ENCODE measurements at places on chromosomes 13 and 19.
A peak's percentile ranks its signal among the peaks of the same experiment; 100 is the strongest.

DNA sequence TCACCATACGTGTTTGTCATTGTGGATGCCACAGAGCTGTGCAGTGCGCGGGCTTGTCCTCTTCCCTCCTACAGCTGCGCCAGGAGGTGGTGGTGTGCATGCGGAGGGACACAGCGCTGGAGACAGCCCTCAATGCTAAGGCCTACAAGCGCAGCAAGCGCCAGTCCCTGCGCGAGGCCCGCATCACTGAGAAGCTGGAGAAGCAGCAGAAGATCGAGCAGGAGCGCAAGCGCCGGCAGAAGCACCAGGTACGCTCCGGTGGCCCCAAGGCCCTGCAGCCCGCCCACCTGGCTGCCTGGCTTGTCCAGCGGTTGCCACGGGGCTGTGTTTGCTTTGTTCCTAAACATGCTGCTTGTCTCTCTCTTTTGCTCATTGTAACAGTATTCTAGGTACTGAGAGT lies 30.2 kb downstream of the SMARCA4 start:
- no peak for DNase-seq

- no peak for DNase-seq
Observed at GRCh38 chr19:57473646-57474045, 3.7 kb downstream of the ZNF772 start.

- no peak for DNase-seq
Observed at GRCh38 chr13:98838776-98839175, 86.3 kb upstream of the SLC15A1 start.

DNA sequence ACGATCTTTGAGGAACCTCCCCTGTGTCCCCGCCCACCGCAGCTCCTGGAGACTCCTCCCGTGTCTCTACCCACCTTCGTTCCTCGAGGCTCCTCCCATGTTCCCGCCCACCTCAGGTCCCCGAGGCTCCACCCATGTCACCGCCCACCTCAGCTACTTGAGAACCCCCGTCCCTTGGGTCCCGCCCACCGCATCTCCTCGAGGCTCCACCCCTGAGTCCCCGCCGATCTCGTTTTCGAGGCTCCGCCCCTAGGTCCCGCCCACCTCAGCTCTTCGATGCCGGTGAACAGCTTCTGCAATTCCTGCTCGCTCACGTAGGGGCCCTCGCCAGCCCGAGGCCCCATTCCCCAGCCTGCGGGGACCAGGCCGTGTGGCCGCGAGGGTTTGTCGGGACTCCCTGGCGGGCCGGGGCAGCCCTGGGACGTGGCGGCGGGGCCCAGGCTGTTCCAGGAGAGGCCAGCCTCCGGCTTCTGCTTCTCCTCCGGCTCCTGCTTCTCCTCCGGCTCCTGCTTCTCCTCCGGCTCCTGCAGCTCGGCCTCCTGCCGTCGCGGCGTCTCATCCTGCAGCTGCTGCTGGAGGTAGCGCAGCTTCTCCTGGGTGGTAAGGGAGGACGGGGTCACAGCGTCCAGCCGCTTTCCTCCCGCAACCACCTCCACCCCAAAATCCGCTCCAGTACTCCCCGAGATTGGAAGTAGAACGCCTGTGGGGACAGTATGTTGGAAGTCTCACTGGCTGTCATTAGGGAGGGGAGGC lies 16.7 kb downstream of the TSKS start:
- no peak for DNase-seq

DNA sequence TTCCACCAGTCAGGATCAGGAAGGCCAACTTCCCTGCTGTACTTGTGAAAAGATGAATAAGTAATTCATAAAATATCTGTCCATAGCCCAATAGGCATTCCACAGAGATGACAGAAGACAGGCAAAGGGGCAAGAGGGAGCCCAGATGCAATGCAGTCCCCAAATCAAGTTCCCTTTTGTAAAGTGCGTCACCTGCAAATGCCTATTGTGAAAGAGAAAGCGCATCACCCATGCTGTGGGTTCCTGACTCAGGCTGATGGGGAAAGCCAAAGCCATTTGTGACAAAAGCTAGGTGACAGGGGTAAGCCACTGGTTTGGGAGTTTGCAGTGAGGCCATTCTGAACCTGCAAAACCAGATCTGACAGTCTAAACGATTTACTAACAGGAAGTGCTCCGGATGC lies 157.5 kb upstream of the ZNF536 start:
- DNase-seq, result peak; percentile 37

- DNase-seq, result no peak
Observed at GRCh38 chr19:46849610-46850009, 1.0 kb downstream of the AP2S1 start.

GRCh38 chr13:106530171-106530851 lies 5.2 kb downstream of the EFNB2 start:
- no peak for DNase-seq

GRCh38 chr19:57708641-57709361 lies at the start of gene ZNF154:
Gene ZNF154 (minus strand): TSS chr19:57709204. CDS start chr19:57708971, 233 bp downstream.
- DNase-seq, result peak; percentile 69

- peak; percentile 75 for DNase-seq
Observed at GRCh38 chr19:38975214-38975860, at the start of gene FBXO17. Gene FBXO17 (minus strand): TSS chr19:38975742. CDS start chr19:38950319, 25,423 bp downstream.

DNA sequence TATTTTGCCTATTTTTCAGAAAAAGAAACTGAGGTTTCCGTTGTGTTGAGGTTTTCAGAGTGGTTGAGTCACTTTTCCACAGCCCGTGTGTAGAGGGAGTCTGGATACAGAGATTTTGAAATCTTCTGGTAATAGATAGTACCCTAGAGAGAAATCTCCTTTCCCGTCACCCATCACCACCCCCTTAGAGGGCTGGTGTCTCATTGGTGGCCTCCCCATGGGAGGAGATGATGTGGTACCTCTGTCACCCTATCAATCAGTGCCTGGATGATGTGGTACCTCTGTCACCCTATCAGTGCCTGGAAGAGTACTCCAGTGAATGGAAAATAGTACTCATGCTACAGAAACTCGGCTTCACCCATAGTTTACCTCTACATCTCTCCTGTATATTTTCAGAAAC lies 42.2 kb upstream of the SERP2 start:
- DNase-seq, result no peak

DNA sequence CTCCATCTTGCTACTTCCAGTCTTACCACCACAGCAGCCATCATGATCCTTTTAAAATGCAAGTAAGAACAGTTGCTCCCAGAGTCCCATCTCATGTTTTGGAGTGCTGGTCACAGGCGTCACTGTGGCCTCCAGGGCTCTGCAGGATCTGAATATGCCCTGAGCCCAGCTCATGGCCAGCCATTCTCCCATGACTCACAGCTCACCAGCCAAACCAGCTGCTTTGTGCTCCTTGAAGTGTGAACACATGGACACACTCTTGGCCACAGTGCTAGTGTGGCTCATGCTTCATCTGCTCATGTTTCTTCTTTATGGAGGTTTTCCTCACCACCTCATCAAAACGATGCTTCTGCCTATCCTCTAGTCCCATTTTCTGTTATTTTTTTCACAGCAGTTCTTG lies 466.5 kb downstream of the UQCRFS1 start:
- DNase-seq, result no peak

- DNase-seq, result no peak
Observed at GRCh38 chr13:98206946-98207345, 29.9 kb upstream of the RNF113B start.

GRCh38 chr19:57465680-57466381 lies 8.9 kb upstream of the VN1R1 start:
- DNase-seq, result no peak

DNA sequence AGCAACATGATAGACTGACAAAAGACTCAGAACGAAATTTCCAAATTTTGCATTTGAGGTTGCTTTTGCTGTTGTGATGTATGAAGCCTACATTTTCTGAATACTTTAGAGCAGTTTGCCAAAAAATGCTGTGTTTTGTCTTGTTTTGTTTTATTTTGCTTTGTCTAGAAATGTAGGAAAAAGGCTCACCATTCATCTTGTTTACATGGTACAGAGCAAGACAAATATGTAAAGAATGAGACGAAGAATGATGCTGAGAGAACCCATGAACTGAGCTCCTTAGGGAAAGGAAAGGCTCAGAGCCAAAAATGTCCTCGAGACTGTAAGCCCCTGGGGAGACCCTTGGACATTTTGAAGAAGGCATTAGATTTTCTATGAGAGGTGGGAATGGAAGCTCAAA lies 6.8 kb upstream of the SPART start:
- DNase-seq, result no peak

GRCh38 chr19:31340042-31341025 lies 8.9 kb downstream of the TSHZ3 start:
- no peak for DNase-seq

DNA sequence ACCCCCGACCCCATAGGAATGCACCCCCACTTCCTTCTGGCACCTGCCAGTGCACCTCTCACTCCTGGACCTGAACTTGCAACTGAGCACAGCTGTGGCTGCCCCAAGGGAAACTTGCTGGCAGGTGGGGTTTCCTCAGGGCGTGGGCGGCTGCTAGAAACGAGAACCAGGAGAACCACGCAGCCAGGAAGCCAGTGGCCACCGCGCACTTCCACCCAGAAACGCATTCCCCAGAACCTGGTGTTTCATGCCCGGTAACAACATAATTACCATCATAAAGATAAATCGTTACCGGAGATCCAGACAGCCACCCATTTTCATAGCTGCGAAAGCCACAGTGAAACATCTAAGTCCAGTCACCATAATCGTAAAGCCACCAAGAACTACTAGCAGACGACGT lies 75.2 kb upstream of the C13orf46 start:
- no peak for DNase-seq

DNA sequence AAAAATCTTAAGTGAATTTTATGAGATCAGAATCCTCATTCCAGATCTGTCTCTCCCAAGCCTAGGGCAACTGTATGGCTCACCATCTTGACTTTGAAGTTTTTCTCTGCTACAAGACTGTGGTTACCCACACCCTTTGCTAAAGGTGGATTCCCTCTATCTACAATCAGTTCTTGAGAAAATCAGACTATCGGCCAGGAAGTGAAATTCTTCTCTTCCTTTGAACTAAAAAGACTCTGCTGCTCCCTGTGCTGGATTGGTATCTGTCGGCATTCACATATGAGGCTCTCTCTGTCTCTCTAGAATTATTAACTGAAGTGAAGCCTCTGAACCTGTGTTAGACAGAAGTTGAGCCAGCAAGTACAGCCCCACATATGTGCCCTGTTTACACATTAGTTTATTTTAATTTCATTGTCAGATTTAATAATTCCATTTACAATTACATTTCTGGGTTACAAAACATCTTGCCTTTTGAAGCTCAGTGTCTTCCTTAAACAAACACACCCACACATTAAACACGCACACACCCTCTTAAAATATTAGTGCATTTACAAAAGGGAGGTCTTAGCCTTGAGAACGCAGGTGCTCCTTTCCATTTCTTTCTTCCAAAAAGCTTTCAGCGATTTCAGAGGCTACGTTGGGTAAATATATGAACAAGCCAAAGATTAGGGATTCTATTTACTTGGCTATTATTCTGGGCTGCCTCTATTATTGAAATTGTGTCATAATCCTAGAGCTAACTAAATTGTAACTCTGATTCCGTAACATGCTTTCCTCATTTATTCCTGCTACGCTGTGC lies 145.7 kb downstream of the MIPEP start:
- no peak for DNase-seq

- DNase-seq, result no peak
Observed at GRCh38 chr13:41835871-41836270, 125.0 kb downstream of the VWA8 start.

DNA sequence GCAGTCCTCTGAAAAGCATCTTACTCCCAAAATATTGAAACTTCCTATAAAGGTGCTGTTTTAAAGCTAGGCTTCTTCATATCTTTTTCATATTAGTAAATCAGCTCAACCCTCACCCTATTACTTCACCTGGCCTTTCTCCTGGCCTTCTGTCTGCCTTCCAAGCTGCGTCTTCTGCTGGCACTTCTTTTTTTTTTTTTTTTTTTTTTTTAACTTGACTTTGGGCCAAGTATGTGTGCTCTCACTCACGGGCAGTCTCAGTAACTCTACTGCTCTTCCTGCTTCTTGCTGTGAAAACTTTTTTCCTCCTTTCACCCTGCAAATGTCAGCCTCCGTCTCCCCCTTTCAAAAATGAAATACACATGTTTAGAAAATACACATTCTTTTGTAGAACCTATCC lies 41.2 kb upstream of the KCTD4 start:
- no peak for DNase-seq

GRCh38 chr19:480016-480855 lies 16.1 kb upstream of the MADCAM1 start:
- no peak for DNase-seq

GRCh38 chr13:97809576-97809975 lies 143.9 kb upstream of the IPO5 start:
- no peak for DNase-seq

DNA sequence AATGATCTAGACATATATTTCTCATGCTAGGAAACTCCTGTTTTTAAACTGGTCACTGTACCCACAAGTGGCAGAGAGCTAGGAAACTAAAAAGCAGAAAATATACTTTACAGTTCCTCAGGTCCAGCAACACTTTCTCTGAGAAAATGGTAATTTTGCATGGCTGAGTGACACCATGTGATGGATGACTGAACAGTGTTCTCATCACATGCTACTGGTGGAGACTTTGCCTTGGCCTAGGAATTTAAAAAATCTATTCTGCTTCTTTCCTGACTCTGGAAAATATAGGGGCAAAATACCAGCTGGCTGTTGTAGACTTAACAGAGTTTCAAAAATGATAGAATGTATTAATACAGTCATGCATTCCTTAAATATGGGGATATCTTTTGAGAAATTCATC lies 50.0 kb downstream of the LATS2 start:
- no peak for DNase-seq

- DNase-seq, result no peak
Observed at GRCh38 chr13:77310579-77311279, 16.2 kb downstream of the MYCBP2 start.

GRCh38 chr19:35673121-35673804 lies 6.9 kb downstream of the UPK1A start:
- DNase-seq, result no peak

GRCh38 chr13:20860844-20861243 lies 41.7 kb downstream of the XPO4 start:
- DNase-seq, result no peak

GRCh38 chr19:54428323-54429175 lies 13.3 kb downstream of the TTYH1 start:
- DNase-seq, result no peak

DNA sequence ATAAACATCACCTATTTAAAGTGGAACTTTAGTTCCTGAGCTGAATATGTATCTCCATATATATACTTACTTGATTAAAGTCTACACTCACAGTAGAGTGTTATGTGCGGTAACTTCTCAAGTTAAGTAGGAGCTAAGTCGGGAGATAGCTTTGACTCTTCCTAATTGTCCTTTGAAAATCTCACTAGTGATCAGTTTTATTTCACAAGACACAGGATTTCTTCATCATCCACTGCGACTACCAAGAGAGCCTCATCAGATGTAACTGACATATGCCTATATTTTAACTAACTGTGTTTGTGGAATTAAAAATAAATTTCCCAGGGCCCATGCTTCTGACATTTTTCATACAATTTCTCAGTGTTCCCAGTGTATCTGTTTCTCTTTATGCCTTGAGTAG lies 1664.0 kb downstream of the EFNB2 start:
- DNase-seq, result no peak

DNA sequence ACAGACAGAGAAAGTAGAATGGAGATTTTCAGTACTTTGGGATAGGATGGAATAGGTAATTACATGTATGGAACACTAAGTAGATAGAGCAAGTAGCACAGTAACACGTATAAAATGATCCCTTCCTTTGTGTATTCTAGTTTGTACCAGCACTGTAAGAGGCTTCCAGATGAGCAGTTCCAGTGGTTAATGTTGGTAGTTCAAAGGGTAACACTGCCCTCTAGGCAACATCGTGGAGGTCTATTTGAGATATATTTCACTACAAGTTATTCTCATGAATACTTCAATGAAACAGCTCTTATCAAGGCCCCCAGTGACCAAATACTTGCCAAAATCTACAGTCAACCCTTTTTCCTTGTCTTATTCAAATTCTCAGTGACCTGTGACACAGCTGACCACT lies 13.5 kb upstream of the ZNF563 start:
- no peak for DNase-seq

Data from type B pancreatic cell (in vitro differentiated cells).